Heart left ventricle (tissue), 16 donors: ENCODE measurements at places on chromosomes 7 and 10. TPM values are rescaled to one million over a fixed set of nuclear protein-coding genes. Genes with fewer than 3 reads are reported as not detected.

DNA sequence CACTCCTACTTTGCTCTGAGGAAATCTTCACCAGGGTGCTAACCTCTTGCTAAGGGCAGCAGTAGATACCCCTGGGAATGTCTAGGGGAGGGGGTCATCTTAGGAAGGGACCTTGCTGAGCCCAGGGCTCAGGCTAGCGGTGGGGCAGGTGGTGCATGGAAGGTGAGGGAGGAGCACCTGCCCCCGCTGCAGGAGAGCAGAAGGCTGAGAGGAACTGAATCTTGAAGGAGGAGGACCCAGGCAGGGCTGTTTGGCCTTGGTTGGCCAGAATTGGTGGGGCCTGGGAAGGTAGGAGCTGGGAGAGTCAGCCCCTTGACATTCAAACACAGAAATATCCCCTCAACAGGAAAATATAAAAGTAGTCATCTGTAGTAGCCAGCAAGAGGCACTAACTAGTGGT is 7.0 kb downstream of the CALHM3 start:
- H3K36me3 ChIP-seq = no peaks in the 10 kb centered on the region
- no peak for DNase-seq
- no peaks in the 10 kb centered on the region for H3K4me1 ChIP-seq
- no peak overlapping the region for H3K4me3 ChIP-seq
- H3K27ac ChIP-seq = no peak overlapping the region

DNA sequence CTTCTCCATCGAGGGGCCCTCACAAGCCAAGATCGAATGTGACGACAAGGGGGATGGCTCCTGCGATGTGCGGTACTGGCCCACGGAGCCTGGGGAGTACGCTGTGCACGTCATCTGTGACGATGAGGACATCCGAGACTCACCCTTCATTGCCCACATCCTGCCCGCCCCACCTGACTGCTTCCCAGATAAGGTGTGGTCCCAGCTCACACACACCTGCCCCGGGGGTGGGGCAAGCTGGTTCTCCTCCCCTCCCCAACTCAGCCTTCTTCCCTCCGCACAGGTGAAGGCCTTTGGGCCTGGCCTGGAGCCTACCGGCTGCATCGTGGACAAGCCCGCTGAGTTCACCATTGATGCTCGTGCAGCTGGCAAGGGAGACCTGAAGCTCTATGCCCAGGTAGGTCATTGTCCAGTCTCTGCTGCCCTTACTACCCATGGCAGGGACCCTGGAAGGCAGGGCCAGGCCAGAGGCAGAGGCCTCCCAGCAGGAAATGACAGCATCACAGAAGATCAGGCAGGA is 11.0 kb downstream of the FLNC start:
- H3K27ac ChIP-seq = no peak overlapping the region
- peaks cover 34% of the 10 kb centered on the region for H3K4me1 ChIP-seq
- H3K27me3 ChIP-seq = no peaks in the 10 kb centered on the region

Gene CLDN4
- total RNA-seq = not detected

DNA sequence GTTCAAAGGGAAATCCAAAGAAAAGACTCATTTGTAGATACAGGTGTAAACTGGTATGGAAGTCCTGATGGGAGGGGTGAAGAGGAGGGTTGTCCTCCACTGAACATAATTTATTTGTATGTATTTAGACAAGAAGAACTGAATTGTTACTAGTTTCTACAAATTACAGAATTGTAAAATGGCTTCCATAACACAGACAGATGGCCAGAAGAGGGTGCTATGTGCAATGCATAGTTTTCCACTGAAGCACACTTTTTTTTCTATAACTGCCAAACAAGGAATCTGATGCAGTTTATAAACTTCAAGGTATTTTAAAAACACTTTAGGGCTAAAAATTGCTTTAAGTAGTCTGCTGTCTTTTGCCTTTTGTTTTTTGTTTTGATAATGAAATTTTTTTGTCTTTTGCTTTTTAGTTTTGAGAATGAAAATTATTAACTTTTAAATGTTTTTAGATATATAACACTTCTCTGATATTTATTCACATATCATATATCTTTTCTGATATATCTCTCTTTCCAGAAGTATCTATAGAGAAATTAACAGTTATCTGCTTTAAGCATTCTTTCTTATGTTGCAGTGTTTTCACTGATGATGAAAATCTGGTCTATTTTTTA is 58.5 kb downstream of the PHYHIPL start:
- no peaks in the 10 kb centered on the region for H3K36me3 ChIP-seq
- H3K27ac ChIP-seq = no peak overlapping the region
- H3K4me1 ChIP-seq = no peaks in the 10 kb centered on the region
- H3K27me3 ChIP-seq = no peaks in the 10 kb centered on the region

DNA sequence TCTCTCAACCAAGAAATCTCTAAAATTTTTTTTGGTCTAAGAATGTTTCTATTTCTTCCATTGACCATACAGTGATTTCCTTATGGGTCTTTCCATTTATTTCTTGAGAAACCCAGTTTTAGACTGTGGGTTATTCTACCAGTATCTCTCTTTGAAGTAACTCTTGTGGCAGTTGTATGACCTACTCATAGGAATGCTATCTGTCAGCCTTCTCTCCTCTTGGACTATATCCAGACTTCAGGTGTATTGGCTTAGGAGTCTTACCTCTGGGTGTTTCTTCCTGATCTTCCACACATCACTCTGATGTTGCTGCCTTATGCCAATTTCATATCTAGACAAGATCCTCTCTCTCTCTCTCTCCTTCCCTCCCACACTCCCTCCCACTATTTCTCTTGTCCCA is 178.1 kb downstream of the BMPER start:
- H3K27ac ChIP-seq = no peak overlapping the region
- no peak overlapping the region for H3K4me3 ChIP-seq
- H3K27me3 ChIP-seq = no peaks in the 10 kb centered on the region
- H3K4me1 ChIP-seq = no peaks in the 10 kb centered on the region

- no peaks in the 10 kb centered on the region for H3K36me3 ChIP-seq
- peaks cover 26% of the 10 kb centered on the region for H3K4me1 ChIP-seq
- DNase-seq = peak; percentile 63
- H3K4me3 ChIP-seq = no peak overlapping the region
- H3K27ac ChIP-seq = no peak overlapping the region
These were observed 5.3 kb downstream of the HOXA11 start for GRCh38 chr7:27179503-27180430.

Gene UBE2H
- total RNA-seq = 219 TPM

Gene PRKRIP1
- 15.2 TPM for total RNA-seq

DNA sequence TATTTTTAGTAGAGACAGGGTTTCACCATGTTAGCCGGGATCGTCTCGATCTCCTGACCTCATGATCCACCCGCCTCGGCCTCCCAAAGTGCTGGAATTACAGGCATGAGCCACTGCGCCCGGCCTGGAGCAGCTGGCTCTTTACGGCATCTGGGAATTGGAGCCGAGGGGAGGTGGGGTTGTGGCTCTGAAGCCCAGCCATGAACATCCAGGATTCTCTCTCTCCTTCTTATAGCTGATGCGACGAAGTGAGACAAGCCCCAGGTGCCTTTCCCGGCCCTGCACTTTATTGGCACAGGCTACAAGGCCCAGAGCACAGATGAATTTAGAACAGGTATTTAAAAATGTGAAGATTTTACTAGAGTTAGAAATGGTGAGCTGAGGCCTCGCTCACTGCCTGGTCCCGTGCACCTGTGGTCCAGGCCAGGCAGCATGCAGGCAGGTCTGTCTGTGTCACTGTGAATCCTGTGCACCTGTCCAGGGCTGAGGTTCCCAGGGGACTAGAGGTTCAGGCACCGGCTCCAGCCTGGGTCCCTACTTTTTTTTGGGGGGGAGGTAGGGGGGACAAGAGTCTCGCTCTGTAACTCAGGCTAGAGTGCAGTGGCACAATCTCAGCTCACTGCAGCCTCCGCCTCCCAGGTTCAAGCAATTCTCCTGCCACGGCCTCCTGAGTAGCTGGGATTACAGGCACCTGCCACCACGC is 379.7 kb upstream of the FOXK1 start:
- H3K36me3 ChIP-seq = no peaks in the 10 kb centered on the region
- H3K4me3 ChIP-seq = no peak overlapping the region
